ENCODE measurements at places on chromosomes 4 and X. TPM values are rescaled to one million over a fixed set of nuclear protein-coding genes. Genes with fewer than 3 reads are reported as not detected.

- ATAC-seq: peak; percentile 93
Measured at GRCh38 chr4:40502934-40503333, 126.7 kb downstream of the RBM47 start.

GRCh38 chr4:72311291-72311690 is 257.7 kb downstream of the ADAMTS3 start:
- ATAC-seq: no peak

GRCh38 chr4:31545755-31546154 is 825.6 kb downstream of the PCDH7 start:
- ATAC-seq: no peak

GLOD5 gene
- total RNA-seq: not detected

TKTL1 gene
- total RNA-seq: 2.1 TPM

DNA sequence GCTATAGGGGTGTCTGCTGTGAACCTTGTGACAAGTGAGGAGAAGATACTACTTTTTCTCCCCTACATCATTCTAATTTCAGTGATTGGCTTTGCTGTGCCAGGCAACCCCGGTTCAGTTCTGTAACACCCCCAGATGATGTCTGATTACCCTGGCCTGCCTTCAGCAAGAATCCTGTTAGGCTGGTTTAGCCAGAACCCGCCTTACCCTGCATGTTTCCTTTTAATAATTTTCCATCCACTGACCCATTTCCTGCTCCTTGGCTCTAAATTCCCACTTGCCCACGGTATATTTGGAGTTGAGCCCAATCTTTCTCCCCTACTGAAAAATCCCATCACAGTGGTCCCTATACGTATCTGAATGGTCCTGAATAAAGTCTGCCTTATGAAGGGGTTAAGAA is 46.5 kb upstream of the HPSE start:
- ATAC-seq: no peak

DNA sequence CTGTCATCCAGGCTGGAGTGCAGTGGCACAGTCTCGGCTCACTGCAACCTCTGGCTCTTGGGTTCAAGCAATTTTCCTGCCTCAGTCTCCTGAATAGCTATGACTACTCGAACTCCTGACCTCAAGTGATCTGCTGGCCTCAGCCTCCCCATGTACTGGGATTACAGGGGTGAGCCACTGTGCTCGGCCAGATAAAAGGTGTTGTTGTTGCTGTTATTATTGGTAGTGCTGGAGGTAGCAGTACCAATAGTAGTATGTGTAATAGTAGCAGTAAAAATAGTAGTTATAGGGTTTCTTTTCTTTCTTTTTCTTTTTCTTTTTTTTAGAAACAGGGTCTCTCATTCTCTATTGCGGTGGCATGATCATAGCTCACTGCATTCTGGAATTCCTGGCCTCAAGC is 592.1 kb downstream of the ARAP2 start:
- ATAC-seq: no peak

TNMD gene
- total RNA-seq: not detected

GRCh38 chrX:118823263-118824172 is at the start of gene ZCCHC12:
Gene ZCCHC12, plus strand, starts transcription at chrX:118823824. Its CDS starts 1,421 bp downstream, at chrX:118825245.
- peak; percentile 43 for ATAC-seq

DNA sequence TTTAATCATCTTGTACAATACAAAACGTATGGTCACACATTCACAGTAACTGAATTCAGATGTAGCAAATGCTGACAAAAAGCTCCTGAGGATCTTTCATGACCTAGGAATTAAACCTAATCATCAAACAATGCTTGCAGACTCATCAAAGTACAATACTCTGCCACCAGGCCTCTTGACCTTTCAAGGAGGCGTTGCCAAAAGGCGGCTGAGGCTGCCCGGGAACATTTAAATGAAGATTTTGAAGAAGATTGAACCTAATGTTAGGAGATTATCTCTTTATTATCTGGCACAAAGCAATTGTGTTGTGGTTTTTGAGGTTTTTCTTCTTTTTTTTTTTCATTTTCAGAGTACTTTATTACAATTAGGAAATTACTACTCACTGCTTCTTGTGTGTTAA is 340.5 kb downstream of the GALNTL6 start:
- ATAC-seq: no peak

DNA sequence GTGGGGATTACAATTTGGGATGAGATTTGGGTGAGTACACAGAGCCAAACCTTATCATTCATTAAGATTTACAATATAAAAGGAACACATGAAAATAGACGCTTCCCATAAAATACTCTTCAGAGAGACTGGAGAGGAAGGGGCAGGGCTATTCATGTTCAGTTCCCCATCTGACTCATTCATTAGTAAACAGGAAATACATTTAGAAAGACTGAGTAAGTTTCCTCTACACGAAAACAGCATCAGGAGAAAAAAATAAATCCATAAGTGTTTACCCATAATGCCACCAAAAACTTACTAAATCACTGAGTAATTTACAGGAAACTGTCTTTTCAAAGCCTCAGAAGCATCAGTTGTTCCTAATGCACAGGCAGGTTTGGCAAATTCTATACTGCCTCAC is 255.4 kb upstream of the CXorf51A start:
- ATAC-seq: no peak

SLC25A43 gene
- total RNA-seq: 12.7 TPM

DNA sequence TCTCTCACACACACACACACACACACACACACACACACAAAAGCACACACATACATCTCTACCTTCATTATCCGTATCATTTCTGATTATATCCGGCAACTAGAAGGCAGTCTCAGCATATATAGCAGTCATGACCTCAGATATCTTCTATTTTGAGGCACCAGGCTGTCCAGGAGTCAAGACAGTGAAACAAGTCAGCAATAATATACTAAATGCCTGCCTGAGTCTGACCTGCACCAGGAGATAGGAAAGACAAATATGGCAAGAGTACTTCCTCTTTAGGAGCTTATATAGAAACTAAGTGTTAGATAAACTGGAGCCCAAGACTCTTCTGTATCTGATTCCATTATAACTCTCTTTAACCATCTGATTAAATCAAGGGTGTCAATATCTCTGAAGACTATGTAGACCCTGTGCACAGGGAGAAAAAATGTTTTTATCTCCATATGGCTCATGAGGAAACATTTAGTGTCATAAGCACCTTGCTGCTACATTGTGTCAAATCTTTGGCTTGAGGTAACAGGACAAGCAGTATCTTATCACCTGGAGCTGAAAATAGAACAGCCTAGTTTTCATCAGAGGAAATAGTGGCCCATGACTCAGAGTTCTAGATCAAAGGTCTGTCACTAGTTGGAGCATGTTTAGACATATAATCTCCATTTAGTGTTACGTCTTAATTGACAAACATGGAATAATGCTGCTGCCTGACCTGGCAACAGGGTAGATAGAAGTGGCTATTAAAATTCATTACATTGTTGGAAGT is 27.0 kb upstream of the FAM47B start:
- ATAC-seq: no peak

DNA sequence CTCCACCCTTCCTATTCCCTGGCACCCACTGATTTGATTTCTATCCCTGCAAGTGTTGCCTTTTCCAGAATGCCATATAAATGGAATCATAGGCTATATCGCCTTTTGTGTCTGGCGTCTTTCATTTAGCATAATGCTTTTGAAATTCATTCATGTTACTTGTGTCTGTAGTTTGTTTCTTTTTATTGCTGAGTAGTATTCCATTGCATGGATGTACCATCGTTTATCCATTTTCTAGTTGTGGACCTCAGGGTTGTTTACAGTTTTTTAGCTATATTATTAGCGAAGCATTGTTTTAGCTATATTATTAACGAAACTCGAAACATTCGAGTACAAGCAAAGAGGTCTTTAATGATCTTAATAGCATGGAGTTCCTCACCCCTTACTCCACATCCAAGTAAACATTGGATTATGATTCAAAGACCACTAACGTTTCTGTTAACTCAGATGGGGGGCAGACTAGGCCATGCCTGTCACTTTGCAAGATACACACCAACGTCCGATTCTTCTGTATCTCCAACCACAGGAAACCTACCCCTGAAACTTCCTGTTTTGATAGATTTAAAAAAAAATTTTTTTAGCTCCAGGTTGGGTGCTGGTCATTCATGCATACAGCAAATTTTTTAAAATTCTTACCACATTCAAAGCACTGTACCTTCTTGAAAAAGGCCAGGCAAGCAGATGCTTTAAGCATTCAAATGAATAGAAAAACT is 1.1 kb downstream of the DCK start:
- ATAC-seq: no peak

MAGIX gene
- 1.5 TPM for total RNA-seq

SPOCK3 gene
- total RNA-seq: not detected

GRCh38 chr4:145420595-145421214 is 60.9 kb upstream of the SMAD1 start:
- no peak for ATAC-seq

DNA sequence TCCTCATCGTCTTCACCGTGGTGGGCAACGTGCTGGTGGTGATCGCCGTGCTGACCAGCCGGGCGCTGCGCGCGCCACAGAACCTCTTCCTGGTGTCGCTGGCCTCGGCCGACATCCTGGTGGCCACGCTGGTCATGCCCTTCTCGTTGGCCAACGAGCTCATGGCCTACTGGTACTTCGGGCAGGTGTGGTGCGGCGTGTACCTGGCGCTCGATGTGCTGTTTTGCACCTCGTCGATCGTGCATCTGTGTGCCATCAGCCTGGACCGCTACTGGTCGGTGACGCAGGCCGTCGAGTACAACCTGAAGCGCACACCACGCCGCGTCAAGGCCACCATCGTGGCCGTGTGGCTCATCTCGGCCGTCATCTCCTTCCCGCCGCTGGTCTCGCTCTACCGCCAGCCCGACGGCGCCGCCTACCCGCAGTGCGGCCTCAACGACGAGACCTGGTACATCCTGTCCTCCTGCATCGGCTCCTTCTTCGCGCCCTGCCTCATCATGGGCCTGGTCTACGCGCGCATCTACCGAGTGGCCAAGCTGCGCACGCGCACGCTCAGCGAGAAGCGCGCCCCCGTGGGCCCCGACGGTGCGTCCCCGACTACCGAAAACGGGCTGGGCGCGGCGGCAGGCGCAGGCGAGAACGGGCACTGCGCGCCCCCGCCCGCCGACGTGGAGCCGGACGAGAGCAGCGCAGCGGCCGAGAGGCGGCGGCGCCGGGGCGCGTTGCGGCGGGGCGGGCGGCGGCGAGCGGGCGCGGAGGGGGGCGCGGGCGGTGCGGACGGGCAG is 792 bp downstream of the ADRA2C start:
- ATAC-seq: no peak

DNA sequence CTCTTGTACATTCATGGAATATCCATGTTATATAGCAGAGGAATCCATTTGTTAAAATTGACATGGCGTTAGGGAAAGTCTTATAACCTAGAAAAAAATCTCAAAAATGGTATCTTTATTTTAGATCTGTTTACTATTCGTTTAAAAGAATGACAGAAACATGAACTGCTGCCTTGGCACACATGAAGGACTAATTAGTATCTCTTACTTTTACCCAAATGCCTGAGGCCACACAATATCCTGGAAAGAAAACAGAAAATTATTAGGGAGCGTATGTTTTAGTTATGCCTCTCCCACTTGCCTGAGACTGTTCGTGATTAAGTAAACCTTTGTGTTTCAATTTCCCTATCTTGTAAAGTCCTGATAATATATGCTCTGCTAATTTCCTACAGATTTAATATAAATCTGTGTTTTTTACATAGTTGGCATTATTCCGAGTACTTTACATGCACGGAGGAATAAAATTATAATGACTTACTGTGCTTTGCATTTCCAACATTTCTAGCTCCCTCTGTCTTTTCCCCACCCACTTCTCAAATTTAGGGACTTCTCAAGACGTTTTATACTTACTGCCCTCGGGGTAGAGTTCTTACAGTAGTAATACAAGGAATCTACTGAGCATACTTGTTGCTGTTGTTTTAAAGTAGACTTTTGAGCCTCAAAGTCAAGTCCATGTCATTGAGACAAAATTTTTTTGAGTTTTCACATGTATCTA is 147.3 kb downstream of the VEGFC start:
- ATAC-seq: no peak

GRCh38 chr4:92969650-92970379 is 666.0 kb downstream of the GRID2 start:
- ATAC-seq: no peak

- ATAC-seq: no peak
Measured at GRCh38 chr4:39324446-39324845, 41.7 kb downstream of the RFC1 start.

- ATAC-seq: no peak
Measured at GRCh38 chr4:55018521-55018920, 106.9 kb downstream of the KDR start.

- ATAC-seq: no peak
Measured at GRCh38 chr4:3471098-3471760, 8.1 kb downstream of the DOK7 start.

- no peak for ATAC-seq
Measured at GRCh38 chrX:49147936-49148335, 14.6 kb upstream of the MAGIX start.

N4BP2 gene
- 17.6 TPM for total RNA-seq

- ATAC-seq: no peak
Measured at GRCh38 chrX:52933976-52934703, 24.2 kb downstream of the FAM156A start.

DNA sequence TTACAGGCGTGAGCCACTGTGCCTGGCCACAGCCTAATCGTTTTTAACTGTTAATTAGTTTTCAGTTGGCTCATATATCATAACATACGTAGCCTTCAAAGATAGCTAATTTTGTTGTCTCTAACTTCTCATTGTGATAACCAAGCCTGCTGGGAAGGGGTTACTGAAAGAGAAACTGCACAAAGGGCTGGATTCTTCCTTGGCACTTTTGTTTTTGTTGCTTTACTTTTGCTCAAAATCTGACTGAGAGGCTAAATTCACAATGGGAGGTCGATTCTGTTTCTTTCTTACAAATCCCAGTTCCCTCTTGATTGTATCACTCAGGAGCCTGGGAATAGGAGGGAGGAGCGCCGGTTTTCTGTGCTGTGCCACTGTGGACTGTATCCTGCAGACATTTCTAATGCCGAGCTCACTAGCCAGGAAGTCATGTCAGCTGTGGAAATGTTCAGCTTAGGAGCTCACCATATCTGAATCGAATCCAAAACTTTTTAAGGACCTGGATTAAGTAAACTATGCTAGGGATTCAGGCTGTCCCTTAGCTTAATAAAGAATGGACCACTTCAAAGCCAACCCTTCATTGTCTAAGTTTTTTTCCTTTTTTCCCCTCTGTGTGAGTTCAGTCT is 120.5 kb upstream of the FAT1 start:
- ATAC-seq: no peak

TMEM271 gene
- not detected for total RNA-seq

Data from activated T-helper 17 cell treated with anti-CD3 and anti-CD28 coated beads, Interleukin-2, amount 50 U/mL, for 72 hours (primary cell).